Stimulated activated CD8-positive, alpha-beta memory T cell treated with anti-CD3 and anti-CD28 coated beads, Interleukin-4, amount 100 ng/mL, for 24 hours (primary cell): ENCODE measurements at places on chromosomes 5 and 9.
A peak's percentile ranks its signal among the peaks of the same experiment; 100 is the strongest.

DNA sequence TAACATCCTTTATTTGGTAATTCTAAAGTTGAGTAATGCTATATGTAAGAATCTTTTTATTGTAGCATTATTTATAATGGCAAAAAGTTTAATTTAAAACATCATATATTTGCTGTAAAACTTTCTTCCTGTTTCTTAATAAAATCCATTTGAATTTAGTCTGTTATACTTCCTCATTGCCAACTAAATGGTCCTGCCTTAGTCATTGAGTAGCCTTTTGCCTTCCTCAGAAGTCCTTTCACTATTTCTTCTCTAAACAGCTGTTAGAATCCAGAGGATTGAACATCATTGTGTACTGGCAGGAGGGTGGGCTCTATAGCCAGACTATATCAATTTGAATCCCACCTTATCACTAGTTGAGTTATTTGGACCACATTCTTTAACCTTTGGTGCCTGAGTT, 11.0 kb downstream of the SLC44A1 start:
- DNase-seq: no peak

GRCh38 chr5:110105692-110106091, 416.0 kb downstream of the MAN2A1 start:
- no peak for DNase-seq

DNA sequence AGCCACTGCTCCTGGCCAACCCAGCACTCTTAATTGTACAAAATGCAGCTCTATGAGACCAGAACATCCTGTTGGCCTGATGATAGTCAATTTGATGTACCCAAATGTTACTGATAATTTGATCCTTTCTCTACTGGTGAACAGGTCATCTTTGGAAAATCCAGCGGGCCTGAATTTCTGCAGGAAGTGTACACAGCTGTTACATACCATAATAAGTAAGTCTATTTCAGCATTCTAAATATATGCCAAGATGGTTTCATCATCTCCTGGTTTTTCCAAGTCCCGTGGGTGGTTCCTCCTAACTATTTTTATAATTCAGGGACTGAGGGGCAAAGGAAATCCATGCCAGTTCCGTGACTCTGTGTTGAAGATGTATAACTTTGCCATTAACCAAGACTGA, 155.4 kb downstream of the DOCK8 start:
- no peak for DNase-seq

DNA sequence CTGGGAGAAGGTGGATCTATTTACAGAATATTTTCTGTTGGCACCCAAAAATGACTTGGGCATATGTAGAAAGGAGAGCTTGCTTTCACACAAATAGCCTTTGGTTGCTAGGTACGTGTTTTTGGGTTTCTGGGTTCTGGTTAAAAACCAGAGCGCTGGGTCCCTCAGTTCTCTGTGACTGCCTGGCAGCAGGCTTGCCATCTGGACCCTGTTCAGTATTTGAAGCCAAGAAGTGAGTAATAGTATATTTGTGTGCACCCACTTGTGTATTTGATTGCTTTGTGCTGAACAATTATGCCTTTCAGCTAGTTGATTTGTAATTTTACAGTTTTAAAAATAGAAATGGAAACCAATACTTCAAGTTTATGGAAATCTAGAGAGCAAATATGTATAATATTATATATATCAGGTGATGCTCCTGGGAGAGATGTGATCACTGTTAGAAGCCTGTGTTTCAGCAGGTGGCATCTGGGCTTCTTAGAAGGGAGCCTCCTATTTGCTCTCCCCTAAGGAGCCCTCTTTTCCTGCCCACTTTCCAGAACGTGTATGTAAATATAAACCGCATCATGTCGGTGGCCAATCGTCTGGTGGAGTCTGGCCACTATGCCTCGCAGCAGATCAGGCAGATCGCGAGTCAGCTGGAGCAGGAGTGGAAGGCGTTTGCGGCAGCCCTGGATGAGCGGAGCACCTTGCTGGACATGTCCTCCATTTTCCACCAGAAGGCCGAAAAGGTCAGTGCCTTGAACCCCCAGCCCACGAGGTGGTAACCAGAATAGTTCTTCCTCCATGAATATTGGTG, 153.6 kb downstream of the TRIO start:
- no peak for DNase-seq

DNA sequence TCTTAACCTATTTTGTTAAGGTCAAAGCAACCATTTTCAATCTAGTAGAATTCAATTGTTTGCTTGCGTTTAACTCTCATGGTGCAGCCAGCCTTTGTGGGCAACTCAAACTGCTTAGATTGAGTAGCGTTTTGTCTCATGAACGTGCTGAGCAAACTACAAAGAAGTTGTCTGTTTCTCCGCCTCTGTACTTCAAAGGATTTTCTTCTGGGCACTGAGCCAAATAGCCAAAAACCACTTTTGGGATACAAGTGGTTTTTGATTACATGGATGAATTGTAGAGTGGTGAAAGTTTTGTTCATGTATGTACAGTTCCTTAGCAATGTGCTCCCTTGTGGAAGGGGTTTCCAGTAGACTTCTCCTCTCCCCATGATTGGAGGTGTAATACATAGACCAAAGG, 122.9 kb downstream of the CFAP90 start:
- no peak for DNase-seq

GRCh38 chr9:91376239-91376638, 14.5 kb upstream of the AUH start:
- no peak for DNase-seq

- DNase-seq: no peak
These were observed 19.3 kb downstream of the PGGT1B start for GRCh38 chr5:115243412-115243811.

DNA sequence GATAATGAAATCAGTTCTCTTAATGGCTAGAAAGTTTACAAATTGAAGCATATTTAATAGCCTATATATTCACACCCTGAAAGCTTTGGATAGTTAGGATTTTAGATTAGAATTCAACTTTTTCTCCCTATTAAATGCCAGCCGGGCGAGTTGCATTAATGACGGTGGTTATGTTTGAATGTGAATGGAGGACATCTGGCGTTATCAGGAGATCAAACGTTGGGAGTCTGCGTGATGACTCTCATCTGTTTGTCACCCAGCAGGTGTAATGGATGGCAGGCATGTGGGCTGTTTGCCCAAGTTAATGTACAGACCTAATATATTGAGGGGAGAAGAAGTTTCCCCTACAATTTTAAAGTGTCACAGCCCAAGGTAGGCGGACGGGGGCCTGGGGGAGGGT, 1227.7 kb upstream of the WWC1 start:
- DNase-seq: no peak

DNA sequence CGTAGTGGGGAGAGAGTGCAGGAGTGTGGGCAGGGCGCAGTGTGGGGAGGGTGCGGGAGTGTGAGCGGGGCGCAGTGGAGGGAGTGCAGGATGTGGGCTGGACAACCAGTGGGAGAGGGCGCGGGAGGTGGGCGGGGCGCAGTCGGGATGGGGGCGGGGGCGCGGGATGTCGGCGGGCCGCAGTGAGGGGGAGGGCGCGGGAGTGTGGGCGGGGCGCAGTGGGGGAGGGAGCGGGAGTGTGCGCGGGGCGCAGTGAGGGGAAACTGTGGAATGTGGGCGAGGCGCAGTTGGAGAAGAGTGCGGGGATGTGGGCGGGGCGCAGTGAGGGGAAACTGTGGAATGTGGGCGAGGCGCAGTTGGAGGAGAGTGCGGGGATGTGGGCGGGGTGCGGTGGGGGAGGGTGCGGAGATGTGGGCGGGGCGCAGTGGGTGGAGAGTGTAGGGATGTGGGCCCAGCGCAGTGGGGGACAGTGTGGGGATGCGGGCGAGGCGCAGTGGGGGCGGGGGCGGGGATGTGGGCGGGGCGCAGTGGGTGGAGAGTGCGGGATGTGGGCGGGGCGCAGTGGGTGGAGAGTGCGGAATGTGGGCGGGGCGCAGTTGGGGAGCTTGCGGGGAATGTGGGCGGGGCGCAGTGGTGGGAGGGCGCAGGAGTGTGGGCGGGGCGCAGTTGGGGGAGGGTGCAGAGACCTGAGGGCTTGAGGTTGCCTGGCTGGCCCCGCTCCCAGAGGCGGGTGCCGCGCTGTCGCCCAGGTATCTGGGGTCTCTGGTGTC, at the start of gene NXNL2:
Gene NXNL2, plus strand, starts transcription at position 723 of the 770 bp plus-strand sequence. CDS start 257 bp downstream, outside the sequence.
- DNase-seq: peak; percentile 10

DNA sequence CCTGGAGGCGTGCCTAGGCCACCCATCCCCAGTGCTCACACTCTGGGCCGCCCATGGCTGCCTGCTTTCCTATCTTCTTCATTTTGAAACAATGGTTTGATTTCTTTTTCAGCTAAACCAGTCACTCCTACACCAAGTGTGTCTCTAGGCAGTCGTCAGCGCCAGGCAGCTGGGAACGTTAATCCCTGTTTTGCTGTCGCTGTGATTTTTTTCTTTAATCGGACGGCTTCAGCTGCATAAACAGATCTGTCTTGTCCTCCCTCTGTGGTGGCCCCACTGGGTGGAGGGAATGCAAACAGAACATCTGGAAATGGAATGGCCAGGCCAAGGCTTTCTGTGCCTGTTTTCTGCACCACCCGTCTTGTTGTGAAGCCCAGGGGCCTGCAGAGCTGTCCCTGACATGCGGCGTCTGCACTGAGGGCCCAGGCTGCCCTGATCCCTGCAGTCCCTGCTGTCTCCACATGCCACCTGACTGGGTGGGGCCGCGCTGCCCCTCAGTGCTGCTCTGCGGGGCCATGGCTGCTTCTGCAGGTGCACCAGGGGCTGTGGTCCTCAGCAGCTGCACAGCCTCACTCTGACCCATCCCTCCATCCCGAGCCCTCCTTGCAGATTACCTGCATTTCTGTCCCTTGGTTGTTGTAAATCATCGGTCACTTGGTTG, 51.5 kb downstream of the WNK2 start:
- no peak for DNase-seq

GRCh38 chr5:111691914-111692313, 65.1 kb downstream of the NREP start:
- no peak for DNase-seq

DNA sequence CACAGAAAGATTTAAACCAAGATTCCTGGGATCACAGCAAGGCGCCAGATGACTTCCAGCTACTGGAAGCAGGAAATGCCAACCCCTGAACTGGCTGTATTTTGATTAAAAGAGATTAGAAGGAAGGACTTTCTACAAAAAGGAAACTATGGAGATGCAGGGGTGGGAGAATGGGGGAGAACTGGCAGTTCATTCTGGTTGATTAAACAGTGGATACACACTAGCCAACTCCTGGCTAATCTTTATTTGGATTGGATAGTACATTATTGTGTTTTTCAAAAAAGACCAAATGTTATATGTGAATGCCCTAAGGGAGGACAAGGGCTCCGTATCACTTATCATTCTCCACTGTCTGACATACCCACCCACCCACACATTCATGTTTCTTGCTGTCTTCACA, 93.2 kb downstream of the CDO1 start:
- DNase-seq: no peak

GRCh38 chr9:28801144-28801799, 1228.0 kb upstream of the C9orf72 start:
- DNase-seq: no peak

DNA sequence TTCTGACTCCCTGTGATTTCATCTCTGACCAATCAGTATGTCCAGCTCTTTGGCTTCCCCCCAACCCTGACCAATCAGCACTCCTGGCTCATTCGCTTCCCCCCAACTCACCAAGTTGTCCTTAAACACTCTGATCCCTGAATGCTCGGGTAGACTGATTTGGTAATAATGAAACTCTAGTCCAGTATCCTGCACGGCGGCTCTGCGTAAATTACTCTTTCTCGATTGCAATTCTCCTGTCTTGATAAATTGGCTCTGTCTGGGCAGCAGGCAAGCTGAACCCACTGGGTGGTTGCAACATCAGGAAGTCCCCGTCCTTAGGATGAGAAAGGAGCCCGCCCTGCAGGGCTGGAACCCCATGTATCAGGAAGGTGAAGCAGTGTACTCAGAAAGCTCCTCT, 10.4 kb downstream of the FCN2 start:
- DNase-seq: no peak

DNA sequence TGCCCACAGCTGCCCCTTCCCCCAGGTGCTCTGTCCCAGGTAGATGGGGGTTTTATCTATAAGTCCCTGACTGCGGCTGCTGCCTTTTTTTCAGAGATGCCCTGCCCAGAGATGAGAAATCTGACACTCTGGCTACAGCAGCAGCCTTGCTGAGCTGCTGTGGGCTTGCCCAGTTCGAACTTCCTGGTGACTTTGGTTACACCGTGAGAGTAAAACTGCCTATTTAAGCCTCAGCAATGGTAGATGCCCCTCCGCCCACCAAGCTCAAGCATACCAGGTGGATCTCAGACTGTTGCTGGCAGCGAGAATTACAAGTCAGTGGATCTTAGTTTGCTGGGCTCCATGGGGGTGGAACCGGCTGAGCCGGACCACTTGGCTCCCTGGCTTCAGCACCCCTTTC, 56.8 kb downstream of the MINAR2 start:
- no peak for DNase-seq

- no peak for DNase-seq
These were observed 55.1 kb upstream of the ZNF608 start for GRCh38 chr5:124801551-124801950.

GRCh38 chr5:154740957-154741356, 14.2 kb upstream of the LARP1 start:
- DNase-seq: no peak

- DNase-seq: no peak
These were observed 246.5 kb upstream of the ATP10B start for GRCh38 chr5:161098516-161098915.

DNA sequence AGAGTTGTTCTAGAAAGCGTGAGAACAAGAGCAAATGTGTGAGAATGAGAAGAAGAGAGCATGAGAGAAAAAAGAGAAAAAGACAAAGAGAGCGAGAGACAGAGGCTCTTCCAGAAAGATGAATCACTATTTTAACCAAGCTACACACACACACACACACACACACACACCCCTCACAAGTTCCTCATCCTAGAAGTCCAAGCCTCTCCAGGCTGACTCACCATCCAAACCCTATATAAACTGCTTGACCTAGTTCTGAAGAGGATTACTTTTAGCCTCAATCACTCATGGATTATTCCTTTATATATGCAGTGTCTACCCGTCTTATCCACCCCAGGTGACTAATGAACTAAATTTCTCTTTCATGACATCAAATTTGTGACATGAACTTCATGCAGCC, 37.6 kb downstream of the C9orf57 start:
- DNase-seq: no peak

- DNase-seq: no peak
These were observed 43.3 kb downstream of the ACTL7B start for GRCh38 chr9:108812396-108813025.

GRCh38 chr5:80041527-80041926, 6.4 kb downstream of the THBS4 start:
- DNase-seq: no peak

GRCh38 chr9:112725961-112726360, 8.0 kb upstream of the INIP start:
- no peak for DNase-seq

- no peak for DNase-seq
These were observed 15.9 kb upstream of the TRIM14 start for GRCh38 chr9:98134702-98135557.
